ENCODE measurements at places on chromosomes 5 and 9.

DNA sequence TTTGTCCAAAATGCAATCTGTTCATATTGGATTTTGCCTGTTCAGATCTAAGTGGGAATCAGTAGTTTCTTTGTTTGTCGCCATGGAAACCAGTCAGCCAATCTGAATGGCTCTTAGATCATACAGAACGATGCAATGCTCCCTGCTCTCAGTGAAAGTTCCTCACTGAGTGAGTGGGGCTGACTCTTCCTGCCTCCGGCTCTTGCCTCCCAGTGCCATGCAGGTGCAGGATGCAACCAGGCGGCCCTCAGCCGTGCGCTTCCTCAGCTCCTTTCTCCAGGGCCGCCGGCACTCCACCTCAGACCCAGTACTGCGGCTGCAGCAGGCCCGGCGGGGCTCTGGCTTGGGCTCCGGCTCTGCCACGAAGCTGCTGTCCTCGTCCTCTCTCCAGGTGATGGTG lies at the start of gene PTPDC1:
Gene PTPDC1, plus strand, starts transcription at position 151 of the 400 bp plus-strand sequence. Its CDS starts 67 bp downstream, at position 218.
- DNase-seq = peak; percentile 95

DNA sequence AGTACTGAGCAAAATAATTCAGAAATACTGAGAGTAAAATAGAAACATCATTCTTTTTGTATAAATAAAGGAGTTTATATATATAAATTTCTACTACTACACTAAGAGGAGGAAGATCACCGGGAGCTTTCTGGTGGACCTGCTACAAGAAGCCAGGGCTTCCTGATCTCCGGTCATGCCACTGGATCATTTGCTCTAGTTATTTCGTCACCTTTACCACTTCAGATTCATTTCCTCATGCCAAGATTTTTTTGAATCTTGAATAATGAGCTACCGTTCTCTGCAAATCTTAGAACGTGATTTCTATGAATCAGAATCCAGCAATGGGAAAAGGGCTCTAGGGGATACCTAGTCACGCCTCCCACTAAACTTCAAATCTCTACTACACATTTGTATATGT lies 51.9 kb upstream of the TBC1D9B start:
- no peak for DNase-seq

DNA sequence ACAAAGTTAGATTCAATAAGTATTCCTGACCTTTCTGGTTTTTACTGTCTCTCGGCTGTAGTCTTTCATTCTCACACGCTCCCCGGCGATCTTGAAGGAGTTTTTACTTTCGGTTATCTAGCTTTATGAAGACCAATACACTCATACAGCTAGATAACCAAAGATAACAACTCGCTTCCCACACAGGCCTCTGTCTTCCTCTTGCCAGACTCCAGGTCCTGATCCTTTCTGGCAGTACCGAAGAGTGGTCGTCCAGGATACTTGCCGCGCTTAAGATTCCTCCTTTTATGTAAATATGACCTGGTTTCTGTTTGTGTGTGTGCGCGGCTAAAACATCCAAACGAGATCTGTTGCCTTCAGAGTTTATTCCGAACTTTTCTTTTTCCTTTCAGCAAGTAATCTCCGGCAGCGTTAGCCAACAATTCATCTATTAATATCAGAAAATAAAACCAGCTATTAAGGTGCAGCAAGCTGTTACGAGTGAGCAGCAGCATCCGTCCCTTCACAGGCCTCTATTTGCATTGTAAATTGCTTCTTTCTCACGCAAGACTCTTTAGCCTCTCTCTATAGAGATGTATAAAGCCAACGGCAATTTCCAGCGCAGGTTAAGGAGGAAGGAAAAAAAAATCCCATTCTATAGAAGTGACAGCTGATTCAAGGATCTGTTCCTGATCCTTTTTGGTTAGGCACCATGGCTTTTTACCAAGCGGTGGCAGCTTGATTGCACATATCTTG lies 216.1 kb downstream of the MEF2C start:
- no peak for DNase-seq

DNA sequence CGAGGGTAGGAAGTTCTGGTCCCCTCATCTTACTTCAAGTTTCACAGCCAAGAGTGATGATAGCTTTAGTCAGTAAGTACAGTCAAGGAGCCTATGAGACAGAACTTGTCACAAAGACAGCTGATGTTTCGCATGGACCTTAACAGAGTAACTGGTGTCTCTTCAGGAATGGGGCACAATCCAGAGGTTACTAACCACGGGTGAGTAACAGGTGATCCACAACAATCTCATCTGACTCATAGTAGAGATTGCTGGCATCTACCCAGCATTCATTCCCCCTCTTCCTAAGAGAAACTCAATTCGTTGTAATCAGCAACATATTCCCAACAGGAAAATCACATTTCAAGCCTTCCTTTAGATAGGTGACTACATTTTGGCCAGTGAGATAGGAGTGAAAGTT lies 126.7 kb downstream of the SNX18 start:
- no peak for DNase-seq

GRCh38 chr9:85536076-85536475 lies 205.7 kb downstream of the AGTPBP1 start:
- DNase-seq = no peak

DNA sequence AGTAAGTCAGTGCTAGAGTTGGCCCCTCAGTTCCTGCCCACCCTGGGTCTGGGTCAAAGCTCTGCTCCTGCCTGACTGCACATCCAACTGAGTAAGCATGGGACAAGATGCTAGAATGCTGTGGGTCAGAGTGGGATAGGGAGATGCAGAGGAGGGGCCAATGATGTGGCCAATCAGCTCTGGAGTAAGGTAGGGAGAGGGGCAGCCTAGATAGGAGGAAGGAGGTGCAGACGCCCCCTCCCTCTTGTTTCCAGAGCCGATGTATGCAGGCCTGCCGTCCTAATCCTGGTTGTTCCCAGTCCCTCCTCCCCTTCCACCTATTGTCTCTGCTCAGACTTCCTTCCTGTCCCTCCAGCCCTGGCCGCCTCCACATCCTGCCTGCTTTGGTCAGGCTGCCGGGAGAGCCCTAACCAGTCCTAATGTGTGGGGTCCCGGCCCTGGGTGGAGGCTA lies 1.3 kb downstream of the ARAP3 start:
- no peak for DNase-seq

DNA sequence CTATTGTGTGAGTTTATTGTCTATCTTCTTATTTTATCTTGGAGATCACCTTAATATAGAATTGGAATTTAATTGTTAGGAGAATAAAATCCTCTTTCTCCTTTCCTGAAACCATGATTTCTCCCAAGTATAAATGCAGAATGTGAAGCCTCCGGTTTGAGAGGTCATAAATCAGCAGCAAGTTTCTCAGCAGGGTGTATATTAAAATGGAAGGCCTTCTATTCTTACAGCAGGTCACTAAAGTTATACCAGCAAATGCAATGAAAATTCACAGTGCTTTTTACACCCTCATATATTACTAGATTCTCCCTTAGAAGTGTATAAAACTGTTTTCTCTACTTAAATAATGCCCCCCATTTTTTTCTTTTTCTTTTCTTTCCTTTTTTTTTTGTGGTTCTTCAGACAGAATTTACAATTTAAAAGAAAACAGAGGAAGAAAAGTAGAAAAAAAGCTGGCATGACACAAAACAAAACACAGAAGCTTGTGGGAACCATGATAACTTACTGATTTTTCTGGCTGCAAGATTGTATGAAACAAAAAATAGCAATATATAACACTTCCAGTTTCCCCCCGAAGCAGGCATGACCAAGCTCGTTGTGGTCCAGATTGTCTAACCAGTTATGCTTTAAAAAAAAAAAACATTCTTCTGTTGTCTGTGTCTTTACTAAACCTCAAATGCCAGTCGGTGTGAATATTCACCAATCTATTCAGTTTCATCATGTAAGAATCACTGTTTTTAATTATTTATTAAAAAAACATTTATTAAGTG lies 211.2 kb downstream of the RAB3C start:
- DNase-seq = no peak

- DNase-seq = peak; percentile 47
Measured at GRCh38 chr5:35651002-35651756, 33.5 kb downstream of the SPEF2 start.

- no peak for DNase-seq
Measured at GRCh38 chr5:96823900-96824380, 16.2 kb upstream of the ERAP1 start.

DNA sequence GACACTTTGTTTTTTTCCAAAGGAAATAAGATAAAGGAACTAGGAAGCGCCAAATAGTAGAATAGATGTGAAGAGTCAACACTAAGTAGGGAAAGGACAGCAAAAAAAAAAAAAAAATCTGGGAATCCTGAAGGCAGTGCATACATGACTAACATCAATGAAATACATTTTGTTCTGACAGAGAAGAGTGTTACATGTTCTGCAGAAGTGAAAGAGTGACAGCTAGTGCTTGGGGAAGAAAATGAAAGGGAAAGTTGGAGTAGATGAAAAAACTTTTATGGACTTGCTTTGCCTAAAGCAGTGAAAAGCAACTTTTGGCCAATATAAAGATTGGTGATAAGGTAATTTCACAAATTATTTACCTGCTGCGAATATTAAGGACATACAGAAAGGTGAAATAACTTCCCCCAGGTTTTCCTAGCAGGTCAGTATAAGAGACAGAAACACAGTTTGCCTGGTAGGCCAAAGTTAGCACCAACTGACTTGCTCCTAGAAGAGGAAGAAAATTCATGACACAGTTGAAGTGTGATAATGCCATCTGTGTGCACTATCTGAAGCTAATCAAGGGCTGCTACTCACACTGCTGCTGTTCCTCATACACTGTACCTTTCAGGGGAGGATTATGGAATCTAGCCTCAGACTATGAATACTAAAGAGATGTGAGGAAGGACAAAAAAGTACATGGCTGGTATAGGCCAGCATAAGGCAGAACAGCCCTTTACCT lies 38.6 kb downstream of the RANBP6 start:
- DNase-seq = peak; percentile 6

DNA sequence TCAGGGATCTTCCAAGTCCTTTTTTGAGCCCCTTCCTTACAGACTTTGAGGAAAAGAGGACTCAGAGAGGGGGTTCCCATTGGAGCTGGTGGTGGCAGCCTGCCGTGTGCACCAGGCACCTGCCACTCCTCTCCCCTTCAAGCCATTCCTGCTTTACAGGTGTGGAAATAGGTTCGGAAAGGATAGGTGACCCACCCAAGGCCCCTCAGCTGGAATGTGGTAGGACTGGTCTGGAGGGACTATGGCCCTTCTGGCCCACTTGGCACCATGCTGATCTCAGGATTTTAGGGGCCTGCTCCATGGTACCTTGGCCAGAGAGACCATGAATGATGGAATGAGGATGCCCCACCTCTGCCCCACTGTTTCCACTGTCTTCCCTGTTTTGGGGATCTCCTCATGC lies 1.4 kb downstream of the GALNT12 start:
- DNase-seq = no peak

DNA sequence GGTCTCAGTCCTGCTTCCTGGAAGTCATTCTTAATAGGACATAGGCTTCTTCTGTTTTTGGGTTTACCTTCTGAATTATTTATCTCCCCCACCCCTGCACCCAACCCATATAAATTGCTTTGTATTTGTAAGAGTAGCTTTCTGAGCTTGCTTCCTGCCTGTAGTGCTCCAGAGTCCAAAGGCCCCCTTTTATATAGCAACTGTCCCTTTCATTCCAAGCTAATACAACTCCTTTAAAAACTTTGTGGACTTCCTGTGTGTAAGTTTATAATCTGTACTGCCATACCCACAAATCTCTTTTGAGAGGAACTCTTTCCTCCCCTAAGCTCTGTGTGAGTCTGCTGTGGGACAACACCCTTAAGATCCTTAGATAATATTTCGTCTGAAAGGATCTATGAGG lies 7.8 kb downstream of the JAK2 start:
- DNase-seq = no peak

DNA sequence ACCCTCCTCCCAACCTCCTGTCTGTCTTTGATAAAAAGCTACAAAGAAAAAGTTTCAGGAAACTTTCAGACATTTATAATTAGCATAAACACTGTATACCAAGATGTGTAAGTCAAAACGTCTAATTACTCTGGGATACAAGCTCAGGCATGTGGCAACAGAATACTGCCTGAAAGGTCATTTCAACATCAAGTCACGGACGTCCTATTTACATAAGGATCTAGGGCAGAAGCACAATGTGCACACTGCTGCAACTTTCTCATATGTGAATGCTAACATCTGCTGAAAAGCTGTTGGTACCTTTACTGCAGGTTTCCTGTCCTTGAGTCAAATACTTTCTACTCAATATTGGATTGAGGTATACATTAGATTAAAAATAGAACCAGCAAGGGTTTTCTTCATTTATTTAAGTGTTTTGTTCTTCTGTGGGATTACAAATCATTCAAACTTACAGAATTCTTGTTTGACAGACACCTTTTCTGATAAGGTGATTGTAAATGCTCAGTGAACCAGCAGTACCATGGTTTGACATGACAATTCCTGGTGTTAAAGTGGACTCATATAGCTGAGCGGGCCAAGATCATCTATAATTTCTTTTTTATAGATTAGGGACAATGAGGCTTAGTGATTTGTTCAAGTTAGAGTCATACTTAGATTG lies 36.8 kb downstream of the ELL2 start:
- DNase-seq = peak; percentile 23

GRCh38 chr9:94182532-94182931 lies 76.6 kb upstream of the ZNF169 start:
- no peak for DNase-seq

DNA sequence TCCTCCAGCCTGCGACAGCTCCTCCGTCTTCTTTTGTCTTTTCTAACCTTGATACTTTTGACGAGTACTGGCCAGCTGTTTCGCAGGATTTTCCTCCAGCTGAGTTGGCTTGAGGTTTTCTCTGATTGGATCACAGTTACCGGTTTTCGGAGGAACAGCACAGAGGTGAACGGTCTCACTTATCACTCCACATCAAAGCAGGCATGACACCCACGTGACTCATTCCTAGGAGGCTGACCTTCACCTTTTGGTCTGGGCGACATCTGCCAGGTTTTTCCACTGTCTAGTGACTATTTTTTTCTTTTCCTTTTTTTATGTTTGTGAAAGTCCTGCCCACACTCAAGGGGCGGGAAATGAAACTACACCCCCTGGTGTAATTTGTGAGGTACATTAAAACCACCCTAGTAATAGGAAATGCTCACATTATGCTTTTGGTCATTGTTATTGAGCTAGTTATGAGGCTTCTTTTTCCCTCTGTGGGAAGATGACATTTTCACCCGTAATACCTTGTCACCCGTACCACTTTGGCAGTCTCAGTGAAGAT lies 319.2 kb downstream of the GADD45G start:
- DNase-seq = no peak

DNA sequence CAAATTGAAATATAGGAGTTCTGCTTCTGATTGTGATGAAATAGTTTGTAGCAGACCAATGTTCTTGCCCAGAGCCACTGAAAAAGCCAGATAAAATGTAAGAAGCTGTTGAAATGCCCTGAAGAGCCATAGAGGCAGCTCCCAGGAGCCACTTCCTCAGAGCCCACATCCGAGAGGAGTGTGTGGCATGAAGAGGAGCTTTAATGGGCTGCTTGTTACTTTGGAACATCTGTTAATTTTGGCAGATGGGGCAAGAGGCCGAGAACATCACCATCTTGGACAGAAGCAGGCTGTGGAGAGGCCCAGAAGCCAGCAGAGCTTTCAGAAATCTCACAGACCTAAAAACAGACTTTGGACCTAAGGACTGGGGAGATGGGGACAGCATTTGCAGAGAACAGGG lies 370.8 kb downstream of the GADD45G start:
- no peak for DNase-seq

GRCh38 chr5:72667708-72668107 lies 148.8 kb upstream of the TNPO1 start:
- no peak for DNase-seq

GRCh38 chr5:106454651-106455415 lies 1215.9 kb downstream of the EFNA5 start:
- DNase-seq = peak; percentile 58
